ENCODE measurements at places on chromosomes 1 and 21. TPM values are rescaled to one million over a fixed set of nuclear protein-coding genes. Genes with fewer than 3 reads are reported as not detected.

Gene UBL4B
- not detected for total RNA-seq

Gene SPRR2A
- total RNA-seq, result not detected

Gene ALG14
- total RNA-seq, result 4.1 TPM

Gene KCNJ9
- total RNA-seq, result not detected

Gene SPRR1A
- total RNA-seq, result not detected

Gene NOL9
- 20.6 TPM for total RNA-seq

GRCh38 chr1:14972107-14972506 lies 181.4 kb upstream of the TMEM51 start:
- no peak for DNase-seq

- DNase-seq, result no peak
Measured at GRCh38 chr1:201318504-201319340, 35.4 kb downstream of the PKP1 start.

DNA sequence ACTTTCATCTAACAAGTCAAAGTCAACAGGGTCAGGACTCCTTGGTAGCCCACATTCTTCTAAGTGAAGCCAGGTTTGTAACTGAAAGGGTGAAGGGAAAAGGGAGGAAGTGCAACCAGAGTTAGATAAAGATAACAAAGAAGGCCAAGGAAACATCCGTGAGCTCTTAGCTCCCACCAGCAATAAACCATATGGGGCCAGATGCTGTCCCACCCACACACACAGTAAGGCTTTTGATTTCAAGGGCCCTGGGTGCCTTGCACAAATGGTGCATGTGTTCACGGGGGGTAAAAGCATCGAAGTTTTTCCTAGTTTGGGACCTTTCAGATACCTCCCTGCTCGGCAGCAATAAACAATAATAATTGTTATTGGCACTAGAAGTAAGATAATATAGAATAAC lies 5.1 kb upstream of the TIAM1 start:
- DNase-seq, result no peak

DNA sequence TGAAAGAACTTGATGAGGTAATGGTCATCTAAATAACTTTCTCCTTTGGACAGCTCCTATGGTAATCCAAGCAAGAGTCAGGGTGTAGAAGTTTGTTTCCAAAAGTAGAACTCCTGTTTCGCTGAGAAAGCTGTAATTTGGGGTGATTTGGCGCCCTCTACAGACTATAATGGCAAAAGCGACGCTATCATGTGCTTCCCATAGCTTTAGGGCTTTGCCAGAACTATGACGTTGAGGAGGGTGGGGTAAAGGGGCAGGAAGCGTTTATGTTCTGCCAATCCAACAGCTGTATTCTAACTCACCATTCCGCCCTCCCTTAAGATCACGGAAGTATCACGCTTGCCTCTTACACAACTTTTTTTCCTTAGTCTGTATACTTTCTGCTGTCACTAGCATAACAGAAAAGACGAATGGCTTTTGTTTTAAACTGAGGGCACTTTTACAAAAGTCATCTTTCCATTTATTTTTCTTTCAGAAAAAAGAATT lies at the start of gene FMO4:
Gene FMO4, plus strand, starts transcription at position 349 of the 486 bp plus-strand sequence. CDS start 5,643 bp downstream, outside the sequence.
- no peak for DNase-seq

GRCh38 chr1:222889440-222889839 lies 74.6 kb downstream of the DISP1 start:
- DNase-seq, result no peak

DNA sequence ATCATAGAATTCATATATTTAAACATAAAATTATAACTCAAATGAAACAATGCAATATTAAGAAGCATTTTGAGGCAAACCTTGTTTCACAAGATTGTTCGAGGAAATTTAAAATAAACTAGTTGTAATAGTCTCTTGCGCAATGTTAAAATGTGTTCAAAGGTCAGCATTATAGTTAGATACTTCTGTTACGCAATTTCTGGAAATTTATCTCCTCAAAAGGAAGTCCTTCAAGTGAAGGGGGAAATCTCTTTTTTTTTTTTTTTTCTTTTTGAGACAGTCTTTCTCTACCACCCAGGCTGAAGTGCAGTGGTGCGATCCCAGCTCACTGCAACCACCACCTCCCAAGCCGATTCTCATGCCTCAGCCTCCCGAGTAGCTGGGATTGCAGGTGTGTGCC lies 52.1 kb downstream of the FMO4 start:
- DNase-seq, result no peak

- DNase-seq, result no peak
Measured at GRCh38 chr1:92536211-92536979, 49.7 kb upstream of the GFI1 start.

GRCh38 chr1:54371038-54371941 lies 34.9 kb downstream of the SSBP3 start:
- DNase-seq, result no peak

- no peak for DNase-seq
Measured at GRCh38 chr1:78370356-78370755, 120.4 kb upstream of the PTGFR start.

GRCh38 chr1:185158800-185159199 lies 1.8 kb downstream of the SWT1 start:
- DNase-seq, result no peak

GRCh38 chr1:208068407-208068806 lies 157.5 kb upstream of the CD34 start:
- DNase-seq, result no peak

GRCh38 chr21:16811011-16811410 lies 701.8 kb upstream of the CXADR start:
- no peak for DNase-seq

- no peak for DNase-seq
Measured at GRCh38 chr1:4308806-4309205, 345.6 kb upstream of the AJAP1 start.
